HFFc6 (cell line): ENCODE measurements at places on chromosomes 2 and 18. TPM values are rescaled to one million over a fixed set of nuclear protein-coding genes. Genes with fewer than 3 reads are reported as not detected.
A peak's percentile ranks its signal among the peaks of the same experiment; 100 is the strongest.

QPCT gene
- 4.8 to 5.4 TPM (median 5.1 TPM) in 3 replicates for total RNA-seq

CD28 gene
- not detected in 3 replicates for total RNA-seq

GRCh38 chr2:167140767-167141166 is 252.5 kb downstream of the XIRP2 start:
- peak; percentile 99 for DNase-seq

DNA sequence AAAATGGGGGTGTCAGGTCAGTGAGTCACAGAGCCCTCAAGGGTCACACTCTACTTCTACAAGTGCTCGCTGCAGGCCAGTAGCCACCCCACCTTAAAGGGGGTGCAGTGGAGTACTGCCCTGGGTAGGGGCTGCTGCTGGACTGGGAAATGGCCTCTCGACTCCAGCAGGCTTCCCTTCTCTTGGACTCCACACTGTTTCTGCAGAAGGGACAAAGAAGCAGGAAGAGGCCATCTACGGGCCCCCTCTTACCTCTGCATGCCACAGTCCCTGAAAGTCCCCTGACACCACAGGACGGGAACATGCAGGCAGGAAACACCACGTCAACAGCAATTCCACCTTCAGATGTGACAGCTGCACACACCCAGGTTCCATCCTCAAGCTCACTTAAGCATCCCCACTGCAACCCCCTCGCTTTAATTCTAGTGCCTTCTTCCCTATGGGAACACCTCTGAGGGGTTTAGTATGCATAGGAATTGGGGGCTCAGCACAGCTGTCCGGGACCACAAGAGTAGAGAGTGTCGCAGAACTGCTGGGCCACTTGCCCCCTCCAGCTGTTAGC is 22.3 kb downstream of the SNED1 start:
- no peak for DNase-seq

GRCh38 chr2:200257570-200257969 is 48.9 kb upstream of the SPATS2L start:
- no peak for DNase-seq
